ENCODE measurements at places on chromosomes 7 and 10.

DNA sequence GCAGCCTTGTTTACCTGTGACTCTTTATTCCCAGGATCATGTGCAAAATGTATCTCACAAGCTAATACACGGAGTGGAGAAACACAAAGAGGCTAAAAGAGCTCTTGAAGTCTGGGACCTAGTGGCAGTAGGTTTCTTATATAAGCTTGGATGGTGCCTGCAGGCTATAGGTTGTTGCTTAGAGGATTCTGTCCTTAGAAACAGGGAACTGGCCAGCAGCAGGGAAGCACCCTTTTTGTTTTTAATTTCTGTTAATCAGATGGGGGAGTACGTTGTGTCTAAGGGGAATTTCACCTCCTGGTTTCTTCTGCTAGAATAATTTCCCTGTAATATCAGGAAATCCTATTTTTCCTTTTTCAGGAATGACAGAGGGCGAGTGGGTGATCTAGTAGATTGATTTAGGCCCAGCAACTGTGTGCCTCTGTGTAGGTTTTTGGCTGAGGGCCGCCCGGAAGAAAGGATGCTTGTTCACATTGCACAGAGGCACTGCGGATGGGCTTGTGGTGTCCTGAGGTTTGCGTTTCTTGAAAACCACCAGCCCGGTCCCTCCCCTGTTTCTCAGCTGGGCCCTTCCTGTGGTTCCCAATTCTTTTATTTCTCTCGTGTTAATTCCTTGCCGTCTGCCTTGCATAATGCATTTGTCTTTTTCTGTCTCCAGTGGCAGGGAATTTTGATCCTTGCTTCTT is 158.0 kb downstream of the CAMK1D start:
- no peak for DNase-seq

- DNase-seq: no peak
Observed at GRCh38 chr7:80335511-80336231, 176.2 kb downstream of the GNAT3 start.

DNA sequence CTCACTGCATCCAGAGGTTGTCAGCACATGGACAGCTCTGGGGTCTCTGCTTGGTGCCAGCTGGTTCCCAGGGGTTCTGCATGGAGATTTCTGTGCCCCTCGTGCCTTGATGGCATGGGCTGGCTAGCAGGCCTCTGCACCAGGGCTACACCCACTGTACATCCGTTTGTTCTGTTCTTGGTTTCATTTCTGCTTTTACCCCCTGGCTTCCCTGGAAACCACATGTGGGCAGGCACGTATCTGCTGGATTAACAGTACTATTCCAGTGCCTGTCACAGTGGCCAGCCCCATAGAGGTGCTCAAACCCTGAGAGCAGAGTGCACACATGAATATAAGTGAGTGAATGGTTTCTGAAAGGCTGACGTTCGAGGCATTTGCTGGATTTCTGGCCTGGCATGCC is 207.2 kb upstream of the GPR26 start:
- no peak for DNase-seq

DNA sequence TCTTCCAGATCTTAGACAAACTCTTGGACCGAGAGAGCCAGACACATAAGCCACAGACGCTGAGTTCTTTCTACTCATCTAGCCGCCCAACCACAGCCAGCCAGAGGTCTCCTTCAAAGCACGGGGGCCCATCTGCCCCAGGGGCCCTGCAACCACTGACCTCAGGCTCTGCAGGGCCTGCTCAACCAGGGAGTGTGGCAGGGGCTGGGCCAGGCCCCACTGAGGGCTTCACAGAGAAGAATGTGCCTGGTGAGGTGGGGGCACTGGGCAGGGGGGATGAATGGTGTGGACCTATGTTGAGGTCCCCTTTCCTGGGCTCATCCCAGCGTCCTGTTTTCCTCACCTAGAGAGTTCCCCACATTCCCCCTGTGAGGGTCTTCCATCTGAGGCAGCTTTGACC is 11.4 kb downstream of the ZSWIM8 start:
- DNase-seq: no peak

DNA sequence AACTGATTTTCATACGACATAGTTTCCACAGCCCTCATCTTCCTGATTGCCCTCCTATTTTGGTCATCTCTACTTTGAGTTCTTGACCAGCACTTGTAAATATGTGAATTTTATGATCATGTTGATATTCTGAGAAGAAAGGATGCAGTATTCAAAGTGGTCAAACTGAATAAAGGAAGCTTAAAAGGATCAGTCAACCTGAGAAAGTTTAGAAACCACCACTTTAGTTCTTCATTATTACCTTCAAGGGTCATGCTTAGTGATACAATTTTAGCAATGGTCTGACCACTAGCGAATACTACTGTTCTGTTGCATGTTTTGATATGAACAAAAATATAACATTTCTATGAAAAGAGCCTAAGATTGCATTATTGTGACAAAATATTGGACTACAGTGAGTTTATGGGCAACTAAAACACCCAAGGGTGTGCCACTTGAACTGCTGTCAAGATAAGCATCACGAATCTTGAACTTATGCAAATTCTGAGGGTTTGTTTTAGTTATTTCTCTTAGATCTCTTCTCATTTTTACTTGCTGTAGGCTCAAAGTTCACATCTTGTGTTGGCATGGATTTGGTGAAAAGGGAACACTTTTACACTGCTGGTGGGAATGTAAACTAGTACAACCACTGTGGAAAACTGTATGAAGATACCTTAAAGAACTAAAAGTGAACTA is 247.7 kb downstream of the IPMK start:
- DNase-seq: no peak

- no peak for DNase-seq
Observed at GRCh38 chr10:116056445-116057293, 216.3 kb downstream of the GFRA1 start.

- no peak for DNase-seq
Observed at GRCh38 chr7:158028290-158028941, 559.2 kb downstream of the PTPRN2 start.

GRCh38 chr10:98041352-98042043 is 11.1 kb upstream of the CRTAC1 start:
- DNase-seq: no peak

DNA sequence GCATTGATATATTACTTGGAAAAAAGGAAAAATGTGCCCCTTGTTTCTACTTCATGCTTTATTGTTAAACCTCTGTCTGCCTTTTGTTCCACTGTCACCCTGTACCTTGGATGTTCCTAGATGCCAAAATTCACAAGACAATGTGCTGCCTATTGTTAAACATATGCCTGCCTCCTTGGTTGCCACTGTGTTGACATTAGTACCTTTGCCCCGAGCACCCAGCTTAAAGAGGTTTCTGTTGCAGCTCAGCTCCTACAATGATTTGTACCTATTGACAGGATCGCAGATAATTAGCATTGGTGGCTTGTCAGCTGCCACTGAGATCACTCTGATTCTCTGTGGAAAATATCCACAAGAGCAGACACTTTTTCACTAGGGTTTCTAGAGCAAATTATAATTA is 188.0 kb downstream of the KCND2 start:
- DNase-seq: no peak

- no peak for DNase-seq
Observed at GRCh38 chr10:131825960-131826650, 74.7 kb upstream of the PPP2R2D start.

GRCh38 chr10:4776234-4776638 is 49.8 kb upstream of the AKR1E2 start:
- DNase-seq: no peak

- no peak for DNase-seq
Observed at GRCh38 chr10:77564731-77565589, 72.6 kb downstream of the KCNMA1 start.

GRCh38 chr10:124606822-124607221 is 137.4 kb downstream of the FAM53B start:
- DNase-seq: no peak

DNA sequence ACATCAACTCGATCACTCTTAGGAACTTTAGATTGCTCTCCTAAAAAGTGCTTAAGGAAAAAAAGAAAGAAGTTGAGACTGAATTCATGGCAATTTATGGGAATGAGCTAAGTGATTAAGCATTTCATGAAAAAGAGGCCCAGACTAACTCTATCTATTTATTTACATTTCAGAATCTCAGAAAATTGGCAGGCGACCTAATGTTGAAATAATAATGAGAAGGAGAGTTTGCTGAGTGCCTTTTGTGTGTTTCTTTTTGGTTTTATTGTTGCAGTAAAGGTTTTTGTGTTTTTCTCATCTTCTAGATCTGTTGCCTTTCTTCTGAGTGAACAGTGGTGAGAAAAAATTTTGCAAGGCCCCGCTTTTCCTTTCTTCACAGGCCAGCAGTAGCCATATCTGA is 3.8 kb downstream of the GRK5 start:
- DNase-seq: no peak

DNA sequence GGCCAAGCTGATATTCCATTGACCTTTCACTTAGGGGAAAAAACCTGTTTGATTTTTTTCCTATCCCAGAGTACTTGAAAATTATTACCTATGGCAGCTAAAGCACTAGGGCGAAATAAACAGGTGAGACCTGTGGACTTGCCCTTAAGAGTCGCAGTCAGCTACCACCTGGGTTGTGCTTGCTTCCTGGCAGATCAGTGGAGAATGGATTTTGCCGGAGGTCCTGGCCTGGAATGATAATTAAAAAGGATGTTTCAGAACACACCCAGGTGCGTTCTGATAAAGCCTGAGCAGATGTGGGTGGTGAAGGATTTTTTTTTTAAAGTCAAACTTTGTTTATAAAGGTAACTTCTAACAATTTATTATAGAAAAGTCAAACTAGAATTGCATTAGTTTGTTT is 59.1 kb downstream of the AUTS2 start:
- no peak for DNase-seq

GRCh38 chr10:97025613-97026242 is 160.0 kb downstream of the SLIT1 start:
- DNase-seq: no peak

GRCh38 chr10:104492329-104492940 is 138.8 kb downstream of the CFAP58 start:
- DNase-seq: no peak

GRCh38 chr10:78255796-78256638 is 222.4 kb downstream of the RPS24 start:
- DNase-seq: peak; percentile 77

GRCh38 chr7:133268355-133268754 is 15.5 kb downstream of the EXOC4 start:
- DNase-seq: no peak

- peak; percentile 58 for DNase-seq
Observed at GRCh38 chr7:143013893-143014292, 13.0 kb downstream of the OR9A2 start.

GRCh38 chr7:142523821-142524460 is 225.3 kb upstream of the PRSS1 start:
- no peak for DNase-seq

- no peak for DNase-seq
Observed at GRCh38 chr7:68504716-68505115, 1093.6 kb upstream of the AUTS2 start.

DNA sequence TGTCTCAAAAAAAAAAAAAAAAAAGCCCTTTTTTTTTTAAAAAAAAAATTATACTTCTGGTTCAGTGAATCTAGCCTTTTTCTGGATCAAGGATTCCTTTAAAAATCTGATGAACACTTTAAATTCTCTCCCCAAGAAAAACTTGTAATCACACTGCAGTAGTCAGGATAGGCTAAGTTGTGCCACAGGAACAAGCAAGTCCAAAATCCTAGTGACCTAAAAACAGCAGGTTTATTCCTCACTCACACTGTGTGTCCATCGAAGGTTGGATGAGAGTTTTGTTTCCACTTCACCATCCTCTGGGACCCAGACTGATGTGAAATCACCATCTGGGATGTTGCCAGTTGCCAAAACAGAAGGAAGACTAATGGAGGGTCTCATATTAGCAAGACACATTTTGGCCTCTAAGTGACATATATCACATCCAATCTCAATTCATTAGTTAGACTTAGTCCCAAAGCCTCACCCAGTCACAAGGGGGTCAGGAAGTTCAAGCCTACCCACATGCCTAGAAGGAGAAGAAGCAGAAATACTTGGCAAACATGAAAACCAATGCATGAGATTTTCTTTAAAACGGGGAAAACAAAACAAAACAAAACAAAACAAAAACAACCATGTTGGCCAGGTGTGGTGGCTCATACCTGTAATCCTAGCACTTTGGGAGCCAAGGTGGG is 32.7 kb downstream of the CYP17A1 start:
- no peak for DNase-seq

DNA sequence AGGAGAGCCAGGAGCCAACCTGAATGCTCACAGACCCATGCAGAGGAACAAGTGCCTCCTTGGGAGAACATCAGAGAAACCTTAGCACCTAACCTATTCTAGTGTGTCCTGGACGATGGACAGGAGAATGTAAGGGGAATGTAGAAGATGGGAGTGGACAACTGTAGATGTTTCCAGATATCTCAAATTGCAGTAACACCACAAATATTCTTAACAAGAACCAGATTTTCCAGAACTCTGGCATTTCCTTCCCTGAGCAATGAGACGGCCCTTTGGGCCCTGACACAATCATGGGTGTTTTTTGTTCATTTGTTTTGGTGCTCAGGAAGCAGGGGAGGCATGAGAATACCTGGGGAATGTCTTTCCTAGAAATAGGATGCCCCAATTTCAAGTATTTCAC is 196.1 kb upstream of the PRSS1 start:
- no peak for DNase-seq

GRCh38 chr7:151374139-151374538 is 32.5 kb downstream of the NUB1 start:
- DNase-seq: no peak

- DNase-seq: no peak
Observed at GRCh38 chr10:58674251-58674650, 161.6 kb downstream of the BICC1 start.

- peak; percentile 72 for DNase-seq
Observed at GRCh38 chr7:84790882-84791281, 396.0 kb downstream of the SEMA3D start.

- DNase-seq: no peak
Observed at GRCh38 chr7:157612664-157613561, 276.1 kb downstream of the DNAJB6 start.

DNA sequence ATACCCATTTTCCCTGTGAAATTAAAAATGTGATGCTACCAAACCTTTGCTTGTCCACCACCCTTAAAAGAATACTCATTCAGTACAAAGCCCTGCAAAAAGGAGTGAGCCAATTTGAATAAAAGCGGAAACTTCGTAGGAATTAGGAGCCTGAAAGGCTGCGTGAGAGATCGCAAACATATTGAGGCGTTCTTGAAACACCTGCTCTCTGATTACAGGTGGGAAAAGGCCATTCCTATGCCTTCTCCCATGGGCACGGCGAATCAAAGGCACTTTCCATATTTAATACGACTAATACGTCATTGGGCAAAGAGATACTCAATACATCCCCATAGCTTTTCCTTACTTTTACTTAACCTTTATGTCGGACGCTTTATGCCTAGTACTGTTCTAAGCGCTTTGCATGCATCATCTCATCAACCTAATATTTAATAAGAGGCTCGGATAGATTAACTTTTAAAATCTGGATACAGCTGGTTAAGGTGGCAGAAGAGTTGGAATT is 30.9 kb upstream of the KMT2E start:
- no peak for DNase-seq
